ENCODE measurements at places on chromosomes 3 and 15.

DNA sequence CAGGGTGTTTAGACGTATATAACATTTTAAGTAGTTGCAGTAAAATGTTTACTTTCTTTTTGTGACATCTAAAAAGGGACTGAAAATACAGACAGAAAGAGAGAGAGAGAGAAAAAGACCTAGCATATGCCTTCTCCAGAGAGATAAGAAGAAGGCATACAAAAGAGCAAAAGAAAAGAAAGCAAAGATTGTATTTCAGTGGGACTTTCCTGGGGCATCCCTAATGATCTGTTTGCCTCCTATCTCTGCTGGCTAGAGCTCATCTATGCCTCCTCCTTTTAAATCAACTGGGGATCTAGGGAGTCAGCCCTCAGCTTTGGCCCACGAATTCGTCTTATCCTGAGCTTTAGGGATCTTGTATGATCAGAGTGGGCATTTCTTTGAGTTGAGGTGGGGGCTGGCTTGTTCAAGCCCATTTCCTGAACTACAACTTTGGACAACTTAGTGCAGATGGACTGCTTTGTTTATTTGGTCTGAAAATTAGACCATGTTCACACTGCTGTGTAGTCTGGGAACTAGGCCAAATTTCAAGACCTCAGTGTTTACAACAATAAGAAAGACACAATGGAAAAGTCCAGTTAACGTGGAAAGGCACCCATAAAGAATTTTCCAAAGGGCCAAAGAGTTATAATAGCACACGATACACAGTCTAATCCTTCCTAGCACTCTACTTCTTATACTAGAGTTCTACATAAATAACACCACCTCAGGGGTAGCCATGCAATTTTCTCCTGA, 61.0 kb downstream of the ATP8B4 start:
- no peak for DNase-seq

DNA sequence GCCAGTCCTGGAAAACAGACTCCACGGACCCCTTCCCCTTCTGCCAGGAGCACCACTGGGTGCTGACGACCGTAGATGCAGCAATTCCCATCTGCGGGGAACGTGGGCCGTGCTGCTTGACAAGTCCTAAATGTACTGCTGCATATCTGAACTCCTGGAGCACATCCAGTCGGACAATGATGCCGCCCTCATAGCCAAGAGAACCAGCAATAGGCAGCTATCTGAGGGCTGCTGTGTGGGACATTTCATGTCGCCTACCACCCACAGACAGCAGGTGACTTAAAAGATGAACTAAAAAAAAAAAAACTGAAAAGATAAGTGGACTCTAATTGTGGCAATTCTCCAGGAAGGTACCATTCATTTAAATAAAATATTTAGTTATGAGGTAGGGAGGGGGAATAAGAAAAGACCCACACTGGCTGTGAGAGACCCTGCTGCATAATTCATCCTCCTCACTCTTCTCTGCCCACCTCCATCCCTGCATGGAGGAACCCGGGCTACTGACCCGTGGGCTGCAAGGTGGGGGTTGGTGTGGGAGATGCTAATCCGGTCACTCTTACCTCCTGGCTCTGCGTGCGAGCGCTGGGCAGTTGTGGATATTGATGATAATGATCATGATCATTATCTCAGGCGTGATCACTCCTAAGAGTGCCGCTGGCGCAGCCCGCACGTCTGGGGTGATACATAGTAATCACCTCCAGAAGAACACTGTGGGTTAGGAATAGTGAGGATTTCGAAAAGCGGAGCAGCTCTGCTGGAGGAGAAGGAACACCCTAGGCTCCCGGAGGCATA, 28.3 kb downstream of the ALS2CL start:
- DNase-seq: no peak

GRCh38 chr15:72306211-72306785, 13.7 kb downstream of the CELF6 start:
- DNase-seq: no peak

DNA sequence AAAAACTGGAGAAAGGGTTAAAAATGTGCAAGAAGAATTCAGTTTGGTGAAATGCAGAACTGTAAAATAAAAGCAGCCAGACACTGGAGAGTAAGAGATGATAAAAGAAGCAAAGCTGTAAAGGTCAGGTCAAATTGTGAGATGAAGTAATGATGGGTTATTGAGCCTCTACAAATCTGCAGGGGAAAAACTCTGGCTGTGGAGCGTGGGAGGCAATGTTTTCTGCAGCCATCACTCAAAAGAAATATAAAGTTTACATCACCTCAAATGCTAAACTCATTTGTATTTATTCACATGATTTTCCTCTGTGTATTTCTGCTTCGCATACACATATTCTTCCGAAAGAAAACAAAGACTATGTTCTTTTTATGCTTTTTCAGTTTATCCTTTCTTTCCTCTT, 158.8 kb upstream of the GPR149 start:
- DNase-seq: no peak

DNA sequence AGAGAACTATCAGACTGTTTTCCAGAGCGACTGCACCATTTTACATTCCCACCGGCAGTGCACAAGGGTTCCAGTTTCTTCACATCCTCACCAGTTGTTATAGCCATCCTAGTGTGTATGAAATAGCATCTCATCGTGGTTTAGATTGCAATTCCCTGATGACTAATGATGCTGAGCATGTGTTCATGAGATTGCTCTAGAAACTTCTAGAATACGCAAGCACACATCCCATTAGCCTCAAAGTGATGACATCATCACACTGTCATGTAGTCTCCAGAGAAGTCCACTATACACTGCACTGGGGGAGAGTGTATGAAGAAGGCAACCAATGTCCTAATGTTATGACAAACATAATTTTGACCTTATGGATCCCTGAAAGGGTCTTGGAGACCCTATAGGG, 30.1 kb downstream of the FBLN2 start:
- DNase-seq: peak; percentile 63

DNA sequence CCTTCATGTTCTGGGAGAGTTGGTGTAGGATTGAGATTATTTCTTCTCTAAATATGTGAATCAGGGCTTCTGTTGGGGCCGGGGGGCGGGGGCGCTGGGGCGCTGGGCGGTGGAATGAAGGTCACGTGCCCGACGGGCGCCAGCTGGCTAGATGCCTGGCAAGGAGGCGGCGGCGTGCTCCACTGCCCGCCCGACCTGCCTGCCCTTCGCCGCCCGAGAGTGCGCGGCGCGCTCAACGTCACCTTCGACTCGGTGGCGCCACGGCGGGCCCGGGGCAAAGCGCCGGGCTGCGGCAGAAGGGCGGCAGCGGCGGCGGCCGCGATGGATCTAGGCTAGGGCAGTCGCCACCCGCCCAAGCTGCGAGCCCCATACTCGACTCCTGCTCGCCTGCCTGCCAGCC, 47.0 kb upstream of the LHFPL4 start:
- peak; percentile 48 for DNase-seq

DNA sequence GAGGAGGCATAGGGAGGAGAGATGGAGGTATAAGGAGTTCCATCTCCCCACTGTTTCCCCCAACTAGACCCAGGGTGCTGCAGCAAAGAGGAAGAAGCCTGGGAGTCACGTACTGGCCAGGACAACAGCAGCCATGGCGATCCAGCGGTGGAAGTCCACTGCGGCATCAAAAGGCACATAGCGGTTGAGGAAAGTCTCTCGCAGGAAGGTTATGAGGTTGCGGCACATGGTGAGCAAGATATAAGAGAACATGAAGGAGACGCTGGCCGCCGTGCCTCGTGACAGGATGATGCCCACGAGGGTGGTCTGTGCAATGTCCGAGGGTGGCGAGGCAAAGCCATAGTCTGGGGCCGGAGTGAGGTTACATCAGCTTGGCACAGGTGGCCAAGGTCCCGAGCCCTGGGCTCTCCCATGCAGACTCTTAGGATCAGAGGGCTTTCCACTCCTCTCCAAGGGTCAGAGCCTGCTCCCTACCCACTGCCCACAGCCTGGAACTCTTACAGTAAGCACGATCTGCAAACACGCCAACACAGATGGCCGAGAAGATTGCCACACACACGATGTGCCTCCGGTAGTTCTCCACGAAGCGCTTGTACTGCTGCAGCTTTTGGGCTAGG, 14.3 kb downstream of the DUOX2 start:
- DNase-seq: no peak

GRCh38 chr3:157753787-157754136, 250.5 kb upstream of the VEPH1 start:
- no peak for DNase-seq

DNA sequence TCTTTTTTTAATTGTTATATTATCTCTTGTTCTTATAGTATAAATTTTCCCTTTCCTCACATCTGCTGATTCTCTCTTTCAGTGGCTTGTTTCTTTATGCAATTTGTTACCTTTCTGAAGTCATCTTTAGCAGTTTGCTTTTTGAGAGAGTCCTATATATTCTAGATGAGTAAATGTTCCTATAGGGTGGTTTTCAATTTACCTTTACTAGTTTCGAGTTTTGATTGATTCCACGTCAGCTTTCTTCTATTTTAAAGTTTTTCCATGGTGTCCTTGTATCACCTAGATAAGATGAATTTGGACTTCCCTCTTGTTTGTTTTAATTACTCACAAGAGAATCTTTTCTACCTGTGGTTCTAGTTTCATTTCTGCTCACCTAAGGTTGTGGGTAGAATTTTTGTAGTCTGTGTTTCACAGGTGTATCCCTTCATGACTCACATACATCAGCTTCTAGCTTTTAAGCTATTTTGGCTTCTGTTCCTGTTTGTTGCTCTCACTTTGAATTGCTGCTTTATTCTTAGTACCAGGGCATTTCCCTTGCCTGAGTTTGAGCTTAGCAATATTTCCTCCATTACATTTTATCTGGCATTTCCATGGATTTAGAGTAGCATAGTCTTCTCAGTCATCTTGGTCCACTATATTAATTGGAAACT, 6.4 kb downstream of the TEX9 start:
- DNase-seq: no peak

DNA sequence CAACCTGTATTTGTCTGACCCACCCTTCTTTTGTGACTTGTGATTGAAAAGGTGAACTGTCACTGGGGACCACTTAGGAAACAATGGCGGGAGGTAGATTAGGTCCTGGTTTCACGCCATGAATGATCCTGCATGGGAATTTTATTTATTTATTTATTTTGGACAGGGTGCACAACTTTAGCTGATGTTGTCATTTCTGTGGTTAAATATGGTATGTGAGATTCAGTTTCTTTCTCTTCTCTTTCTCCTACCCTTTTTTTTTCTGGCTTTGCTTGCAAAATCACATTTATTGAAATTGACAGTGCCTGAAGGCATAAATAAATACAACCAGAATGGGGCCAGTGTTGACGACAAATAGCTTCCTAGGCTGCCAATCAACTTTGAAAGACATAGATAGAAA, 18.0 kb upstream of the HTR3E start:
- peak; percentile 40 for DNase-seq

- no peak for DNase-seq
Observed at GRCh38 chr3:148789906-148790305, 37.7 kb upstream of the CPB1 start.

GRCh38 chr15:70854666-70854976, 664 bp upstream of the LARP6 start:
- DNase-seq: peak; percentile 27

GRCh38 chr3:48413086-48413485, 16.8 kb downstream of the PLXNB1 start:
- DNase-seq: no peak

DNA sequence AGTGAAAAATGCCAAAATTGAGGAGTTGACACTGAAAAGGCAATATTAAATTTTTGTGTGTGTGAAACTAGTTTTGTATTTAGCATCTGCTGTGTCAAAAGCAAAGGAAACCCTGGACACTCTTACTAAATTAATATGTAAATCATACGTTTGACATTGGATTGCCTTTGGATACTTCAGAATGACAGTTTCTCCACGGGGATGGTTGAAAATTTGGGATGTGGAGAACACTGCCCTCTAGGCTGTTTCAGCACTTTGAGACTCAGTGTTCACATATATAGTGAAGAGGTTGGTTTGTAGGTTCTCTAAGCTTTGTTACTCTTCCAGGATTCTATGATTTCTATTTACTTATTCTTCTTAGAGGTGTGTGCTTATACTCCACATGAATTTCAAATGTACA, 3.0 kb downstream of the ROBO2 start:
- no peak for DNase-seq

- DNase-seq: peak; percentile 67
Observed at GRCh38 chr3:8110966-8111798, 390.4 kb upstream of the LMCD1 start.

GRCh38 chr3:46693892-46694226, 380 bp upstream of the ALS2CL start:
- DNase-seq: peak; percentile 50

GRCh38 chr3:107782054-107782453, 259.3 kb downstream of the BBX start:
- DNase-seq: no peak

GRCh38 chr15:94387849-94388441, 156.6 kb downstream of the MCTP2 start:
- DNase-seq: no peak

- no peak for DNase-seq
Observed at GRCh38 chr3:71225002-71225684, 358.4 kb downstream of the FOXP1 start.

- no peak for DNase-seq
Observed at GRCh38 chr15:41437448-41437847, 20.6 kb downstream of the RTF1 start.

Data from AG20443 (cell line).